Islet precursor cell (in vitro differentiated cells): ENCODE measurements at places on chromosomes 4 and X.

DNA sequence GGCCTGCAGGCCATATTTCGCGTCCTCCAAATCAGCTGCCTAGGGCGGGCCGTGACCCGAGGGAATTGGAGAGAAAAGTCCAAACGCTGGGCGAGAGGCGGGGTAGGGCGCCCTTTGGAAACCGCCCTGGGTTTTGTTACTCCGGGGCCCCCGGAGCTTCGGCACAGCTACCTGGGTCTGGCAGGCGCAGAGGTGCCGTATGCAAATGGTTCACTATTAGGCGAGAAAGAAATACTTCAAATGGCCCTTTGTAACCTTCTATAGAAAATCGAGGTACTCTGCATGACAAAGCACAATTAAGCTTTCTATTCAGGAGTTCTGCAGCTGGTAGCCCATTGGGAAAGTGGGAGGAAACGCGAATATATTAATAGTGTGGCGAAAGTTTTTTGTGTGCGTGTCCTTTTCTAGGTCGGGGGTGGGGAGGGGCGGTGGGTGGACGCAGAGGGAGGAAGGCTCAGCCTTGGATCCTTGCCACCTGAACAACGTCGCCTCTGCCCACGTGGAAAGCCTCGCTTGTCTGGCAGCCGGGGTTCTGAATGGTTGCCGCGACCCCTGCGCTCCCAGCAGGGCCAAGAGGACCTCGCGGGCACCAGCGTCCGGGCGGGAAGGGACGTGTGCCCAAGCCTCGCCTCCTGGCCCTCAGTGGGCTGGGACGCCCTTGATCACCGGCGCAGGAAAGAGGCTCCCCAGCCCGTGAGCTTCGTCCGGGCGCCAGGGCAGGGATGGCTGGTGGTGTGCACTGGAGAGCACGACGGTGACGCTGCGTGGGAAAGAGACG lies 9.5 kb downstream of the GSX2 start:
- DNase-seq = peak; percentile 55

- DNase-seq = no peak
Measured at GRCh38 chr4:89285745-89286144, 21.9 kb downstream of the GPRIN3 start.

- no peak for DNase-seq
Measured at GRCh38 chr4:20015636-20016224, 236.0 kb upstream of the SLIT2 start.

- peak; percentile 55 for DNase-seq
Measured at GRCh38 chr4:72076562-72076961, 44.8 kb downstream of the NPFFR2 start.

- DNase-seq = no peak
Measured at GRCh38 chr4:80386281-80386886, 50.9 kb downstream of the CFAP299 start.

DNA sequence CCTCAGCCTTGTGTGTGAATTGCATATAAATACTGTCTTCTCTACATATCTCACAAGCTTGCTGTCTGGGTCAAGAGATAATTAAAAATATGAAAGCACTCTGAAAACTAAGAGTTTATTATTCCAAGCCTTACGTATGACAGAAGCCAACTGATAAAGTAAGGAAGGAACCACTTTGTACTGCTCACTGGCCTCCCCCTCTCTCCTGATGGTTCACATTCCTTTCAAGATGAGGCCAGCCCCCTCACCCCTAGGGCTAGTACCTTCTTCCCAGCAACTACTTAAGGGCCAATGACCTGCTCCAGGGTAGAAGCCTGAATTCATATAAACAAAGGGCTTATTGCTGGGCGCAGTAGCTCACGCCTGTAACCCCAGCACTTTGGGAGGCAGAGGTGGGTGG lies 5.4 kb upstream of the SOWAHD start:
- peak; percentile 79 for DNase-seq

DNA sequence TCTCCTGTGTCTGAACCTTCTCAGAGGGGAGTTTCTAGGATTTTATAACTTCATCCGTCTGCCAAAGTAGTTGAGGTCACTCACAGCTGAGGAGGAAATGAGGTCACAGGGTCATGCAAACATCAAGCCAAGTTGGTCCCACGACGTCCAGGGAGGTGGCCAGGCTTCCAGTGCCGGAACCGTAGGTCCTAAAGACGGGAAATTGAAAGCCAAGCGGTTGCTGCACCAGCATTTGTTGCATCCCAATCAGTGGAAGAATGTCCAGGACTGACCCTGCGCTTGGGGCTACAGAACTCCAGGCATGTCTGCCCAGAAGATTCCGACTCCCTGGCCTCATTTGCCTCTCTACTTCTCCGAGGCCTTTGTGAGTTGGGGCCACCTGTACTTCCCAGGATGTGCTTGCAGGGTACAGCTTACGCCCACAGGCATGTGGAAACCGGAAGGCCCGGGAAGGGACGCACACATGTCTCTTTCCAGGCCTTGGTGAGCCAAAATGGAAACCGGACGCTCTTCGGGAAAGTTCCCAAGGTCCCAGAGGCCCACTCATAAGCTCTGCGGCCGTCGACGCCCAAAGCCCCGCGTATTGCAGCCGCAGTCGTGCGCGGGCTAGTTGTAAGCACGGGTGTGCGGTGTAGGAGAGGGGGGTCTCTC lies 9.3 kb downstream of the PRDM8 start:
- DNase-seq = no peak

- no peak for DNase-seq
Measured at GRCh38 chr4:100034023-100034664, 84.1 kb upstream of the H2AZ1 start.
